ENCODE measurements at places on chromosomes 3 and 15. TPM values are rescaled to one million over a fixed set of nuclear protein-coding genes. Genes with fewer than 3 reads are reported as not detected.
A peak's percentile ranks its signal among the peaks of the same experiment; 100 is the strongest.

DNA sequence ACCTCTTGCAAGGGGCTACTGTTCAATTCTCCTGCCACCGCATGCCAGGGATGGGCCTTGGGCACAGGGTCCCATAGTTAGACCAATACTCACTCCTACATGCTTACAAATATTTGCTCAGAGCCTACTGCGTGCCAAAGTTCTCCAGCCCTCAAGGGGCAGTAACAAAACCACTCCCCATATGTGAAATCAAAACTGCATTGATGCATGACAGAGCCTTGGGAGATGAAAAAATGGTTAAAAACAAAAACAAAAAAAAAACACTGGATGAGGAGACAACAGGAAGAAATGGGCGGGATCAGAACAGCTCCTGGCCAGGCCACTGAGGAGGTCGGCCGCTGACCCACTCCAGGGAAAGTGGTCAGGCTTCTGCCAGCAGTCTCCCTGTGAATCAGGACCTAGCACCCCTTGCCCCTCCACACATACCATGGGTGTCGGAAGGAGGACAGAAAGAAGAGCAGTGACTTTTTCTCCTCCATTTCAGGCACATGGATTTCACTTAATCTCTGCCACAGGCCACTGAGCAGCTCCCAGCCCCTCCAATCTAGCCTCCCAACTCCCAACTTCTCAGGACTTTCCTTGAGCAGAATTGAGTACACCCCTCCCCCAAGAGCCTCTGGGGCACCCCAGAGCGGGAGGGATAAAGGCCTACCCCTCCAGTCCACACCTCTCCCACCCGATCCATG lies 2.8 kb downstream of the PLXNB1 start:
- DNase-seq, result peak; percentile 47

DNA sequence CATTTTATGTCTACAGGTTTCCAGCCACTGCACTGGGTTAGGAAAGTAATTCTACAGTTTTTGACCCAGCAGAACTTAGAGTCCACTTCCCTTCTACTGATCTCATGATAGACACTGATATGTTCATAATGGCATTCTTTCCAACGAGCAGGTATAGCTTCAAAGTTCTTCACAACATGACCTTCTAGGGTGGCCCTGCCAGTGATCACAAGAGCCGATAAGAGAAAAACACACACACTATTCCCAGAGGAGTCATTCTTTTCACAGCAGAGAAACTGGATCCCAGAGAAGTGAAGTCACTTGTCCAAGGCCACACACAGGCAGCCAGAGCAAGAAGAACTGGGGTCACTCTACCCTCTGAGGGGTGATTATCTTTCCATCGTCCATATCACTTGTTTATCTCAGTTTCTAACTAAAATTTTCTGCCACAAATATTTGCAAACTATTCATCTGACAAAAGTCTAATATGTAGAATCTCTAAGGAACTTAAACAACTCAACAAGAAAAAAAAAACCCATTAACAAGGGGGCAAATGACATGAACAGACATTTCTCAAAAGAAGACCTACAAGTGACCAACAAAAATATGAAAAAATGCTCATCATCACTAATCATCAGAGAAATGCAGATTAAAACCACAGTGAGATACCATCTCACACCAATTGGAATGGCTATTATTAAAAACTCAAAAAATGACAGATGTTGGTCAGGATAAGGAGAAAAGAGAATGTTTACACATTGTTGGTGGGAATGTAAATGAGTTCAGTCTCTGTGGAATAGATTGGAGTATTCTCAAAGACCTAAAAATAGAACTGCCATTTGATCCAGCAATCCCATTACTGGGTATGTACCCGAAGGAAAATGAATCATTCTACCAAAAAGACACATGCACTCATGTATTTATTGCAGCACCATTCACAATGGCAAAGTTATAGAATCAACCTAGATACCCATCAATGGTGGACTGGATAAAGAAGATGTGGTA lies 31.5 kb downstream of the SPTSSB start:
- no peak for DNase-seq

The RASGRP1 gene
- polyA plus RNA-seq, result 4.4 TPM

DNA sequence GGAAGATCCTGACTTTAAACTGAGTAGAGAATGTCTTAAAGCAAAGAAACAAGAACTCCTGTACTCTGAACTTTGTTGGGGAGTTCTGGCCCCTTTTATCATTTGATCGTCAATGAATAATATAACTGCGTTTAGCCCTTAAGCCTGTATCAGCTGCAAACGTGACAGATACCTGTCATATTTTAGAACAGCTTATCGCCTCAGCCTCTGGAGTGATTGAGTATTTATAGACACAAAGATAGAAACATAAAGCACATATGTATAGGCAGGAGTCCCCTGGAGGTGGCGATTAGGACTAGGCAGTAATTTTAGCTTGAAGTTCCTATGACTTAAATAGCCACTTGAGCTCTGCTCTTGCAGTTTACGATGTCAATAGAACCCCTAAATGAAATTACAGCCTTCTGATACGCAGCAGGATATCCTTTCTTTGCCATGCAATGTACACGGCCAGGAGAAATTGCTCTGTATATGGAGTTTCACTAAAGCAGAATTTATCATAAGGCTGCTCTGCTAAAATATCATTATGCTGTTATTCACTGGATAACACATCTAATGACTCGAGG lies 321.8 kb downstream of the TIGIT start:
- no peak for DNase-seq
